ENCODE measurements at places on chromosomes 7 and 10.

DNA sequence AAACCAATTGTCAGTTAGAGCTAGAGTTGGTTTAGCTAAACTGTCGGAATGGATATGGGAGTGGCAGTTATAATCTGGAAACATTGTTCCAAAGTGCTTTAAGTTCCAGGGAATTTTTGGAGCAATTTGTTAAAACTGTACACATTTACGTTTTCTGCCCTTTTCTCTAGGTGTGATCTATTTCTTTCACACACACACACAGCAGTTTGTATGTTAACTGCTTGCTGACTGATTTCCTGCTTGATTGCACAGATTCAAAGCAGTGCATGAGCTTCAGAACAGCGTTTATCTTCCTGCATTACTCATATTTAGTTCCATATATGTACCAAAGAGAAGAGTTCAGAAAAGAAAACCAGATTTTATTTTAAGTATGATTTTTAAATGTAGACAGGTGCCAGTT lies 57.9 kb downstream of the MGMT start:
- no peak for DNase-seq

GRCh38 chr7:7183838-7184463 lies 1.6 kb downstream of the C1GALT1 start:
- DNase-seq: no peak

- DNase-seq: no peak
Measured at GRCh38 chr7:39510864-39511354, 55.3 kb upstream of the YAE1 start.

GRCh38 chr10:7243873-7244272 lies 167.0 kb downstream of the SFMBT2 start:
- no peak for DNase-seq

GRCh38 chr10:127524229-127524628 lies 24.9 kb upstream of the NPS start:
- peak; percentile 6 for DNase-seq

GRCh38 chr10:86846088-86846487 lies 89.7 kb downstream of the BMPR1A start:
- no peak for DNase-seq

DNA sequence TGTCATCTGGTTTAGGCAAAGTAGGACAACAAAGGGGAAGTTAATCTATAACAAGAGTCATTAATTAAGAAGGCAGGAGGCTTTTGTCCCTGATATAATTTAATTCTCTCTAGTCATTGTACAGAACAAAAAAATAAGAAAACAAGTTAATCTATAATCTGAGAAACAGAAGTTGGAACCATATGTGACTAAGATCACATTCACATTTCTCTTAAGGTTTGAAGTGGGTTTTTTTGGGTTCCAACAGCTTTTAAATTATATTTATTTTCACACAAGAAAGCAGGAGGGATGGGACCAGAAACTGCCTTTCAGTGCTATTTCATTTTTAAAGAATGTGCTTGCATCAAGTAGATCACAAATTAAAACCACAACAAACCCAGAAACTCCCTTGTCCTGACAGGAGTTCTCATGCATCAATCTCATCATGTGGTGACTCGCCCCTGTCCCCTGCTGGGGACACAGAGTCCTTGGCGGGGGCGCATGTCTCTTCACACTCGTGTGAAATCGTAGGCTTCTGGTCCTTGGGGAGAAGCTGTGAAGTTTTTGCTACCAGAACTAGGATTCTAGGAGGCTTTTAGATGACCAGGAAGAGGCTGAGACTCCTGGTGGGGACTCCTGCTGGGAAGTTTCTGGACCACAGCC lies 10.1 kb upstream of the OPN4 start:
- no peak for DNase-seq

- no peak for DNase-seq
Measured at GRCh38 chr7:103564416-103564815, 118.4 kb upstream of the SLC26A5 start.

- DNase-seq: no peak
Measured at GRCh38 chr7:17054206-17054605, 172.4 kb upstream of the AGR3 start.

DNA sequence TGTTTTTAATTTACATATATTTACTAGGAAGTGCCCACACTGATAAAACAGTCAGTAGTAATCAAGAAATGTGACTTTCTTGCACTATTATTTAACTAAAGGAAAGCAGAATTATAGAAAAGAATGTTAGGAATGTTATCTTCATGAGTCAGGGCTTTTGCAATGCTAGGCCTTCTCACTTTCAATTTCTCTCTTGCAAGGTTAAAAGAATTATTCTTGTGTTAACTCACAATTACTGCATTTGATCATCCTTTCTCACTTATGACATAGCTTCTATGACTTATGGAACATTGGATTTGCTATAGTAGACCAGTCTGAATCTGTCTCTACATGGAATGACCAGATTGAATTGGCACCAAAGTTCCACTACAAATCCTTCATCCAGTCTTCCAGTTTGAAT lies 192.4 kb downstream of the SDK1 start:
- no peak for DNase-seq

DNA sequence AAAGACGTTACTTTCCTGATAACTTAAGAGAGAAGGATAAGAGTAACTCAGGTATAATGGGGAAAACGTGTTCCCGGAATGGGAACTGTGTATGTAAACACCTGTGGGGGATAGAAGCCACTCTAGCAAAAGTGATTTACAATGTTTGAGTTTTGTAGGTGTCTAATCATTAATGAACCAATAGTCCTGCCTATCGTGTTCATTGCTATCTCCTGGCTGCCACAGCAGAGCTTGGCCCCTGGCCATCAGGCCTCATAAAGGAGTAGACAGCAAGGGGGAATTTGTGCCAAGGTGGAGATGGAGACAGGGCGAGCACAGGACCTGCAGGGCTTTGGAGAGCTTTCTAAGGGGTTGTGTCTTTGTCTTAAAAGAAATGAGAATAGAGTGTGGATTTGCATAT lies 102.1 kb downstream of the GAD2 start:
- DNase-seq: no peak

DNA sequence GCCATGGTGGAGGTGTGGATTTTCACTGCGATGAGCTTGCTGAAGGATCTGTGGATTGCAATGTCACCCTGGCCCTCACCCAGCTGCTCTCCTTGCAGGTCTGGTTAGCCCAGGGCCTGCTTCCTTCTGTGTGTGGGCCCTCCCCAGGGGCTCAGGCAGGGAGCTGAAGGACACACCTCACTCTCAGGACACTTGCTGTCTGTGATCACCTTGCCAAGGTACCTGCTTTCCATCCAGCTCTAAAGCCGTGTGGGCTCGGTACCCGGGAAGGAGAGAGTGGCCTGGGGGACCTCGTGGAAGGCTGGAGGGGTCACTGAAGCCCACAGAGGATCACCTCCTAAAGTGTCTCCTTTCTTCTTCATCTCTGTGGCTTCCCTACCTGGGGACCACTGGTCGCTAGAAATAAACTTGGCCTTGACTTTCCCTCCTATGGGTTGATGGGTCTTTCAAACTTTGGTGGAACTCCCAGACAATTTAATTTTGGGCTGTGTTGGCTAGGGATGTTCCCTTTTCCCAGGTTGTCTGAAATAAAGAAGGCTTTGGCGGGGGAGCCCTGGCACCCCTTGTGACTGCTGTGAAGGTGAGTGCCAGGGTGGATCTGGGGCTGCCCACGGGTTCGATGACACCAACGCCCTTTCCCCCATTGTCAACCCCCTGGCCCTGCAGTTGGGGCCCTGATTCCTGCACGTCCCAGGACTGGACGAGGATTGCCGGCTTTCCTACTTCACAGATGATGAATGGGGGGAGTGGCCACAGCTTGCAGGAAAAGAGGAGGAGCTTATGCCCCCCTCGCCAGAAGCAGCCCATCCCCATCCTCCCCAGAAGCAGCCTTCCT lies 331.0 kb downstream of the ADARB2 start:
- no peak for DNase-seq

DNA sequence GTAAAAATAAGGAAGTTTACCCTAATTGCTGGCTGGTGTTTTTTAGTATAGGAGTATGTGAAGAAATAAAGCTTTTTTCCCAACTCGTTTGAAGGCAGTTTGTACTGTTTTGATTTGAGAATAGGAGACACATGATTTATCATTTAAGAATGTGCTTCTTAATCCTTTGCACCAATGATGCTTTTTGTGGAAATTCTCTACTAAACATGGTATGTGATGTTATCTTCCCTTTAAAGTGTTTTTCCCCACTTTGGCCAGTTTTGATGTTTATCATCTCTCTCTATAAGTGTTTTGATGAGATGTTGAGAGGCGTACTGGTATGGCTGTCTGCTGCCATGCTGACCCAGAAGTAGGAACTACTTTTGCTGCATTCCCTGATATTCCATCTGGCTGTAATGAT lies 85.1 kb downstream of the SUGCT start:
- no peak for DNase-seq

DNA sequence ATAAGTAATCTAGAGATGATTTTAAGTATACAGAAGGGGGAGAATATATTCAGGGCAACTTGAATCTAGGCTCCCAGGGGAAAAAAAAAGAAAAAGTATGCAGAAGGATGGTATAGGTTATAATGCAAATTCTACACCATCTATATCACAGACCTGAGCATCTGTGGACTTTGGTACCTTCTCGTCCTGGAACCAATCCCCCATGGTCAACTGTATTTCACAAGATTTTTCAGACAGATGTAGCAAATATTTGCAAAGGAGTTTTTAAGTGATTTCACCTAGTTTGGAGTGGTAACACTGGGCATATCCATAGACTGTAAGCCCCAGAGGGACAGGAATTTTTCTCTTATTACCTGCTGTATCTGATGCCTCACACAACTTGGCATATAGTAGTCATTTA lies 58.8 kb downstream of the NOC3L start:
- no peak for DNase-seq

- no peak for DNase-seq
Measured at GRCh38 chr7:12746211-12746610, 58.8 kb downstream of the ARL4A start.

GRCh38 chr10:2893158-2893845 lies 174.0 kb upstream of the PFKP start:
- DNase-seq: no peak

- DNase-seq: no peak
Measured at GRCh38 chr10:73798927-73799560, 12.4 kb downstream of the NDST2 start.

GRCh38 chr10:86310702-86311101 lies 55.9 kb downstream of the GRID1 start:
- no peak for DNase-seq

- DNase-seq: no peak
Measured at GRCh38 chr10:36182179-36182566, 540.1 kb upstream of the FZD8 start.

DNA sequence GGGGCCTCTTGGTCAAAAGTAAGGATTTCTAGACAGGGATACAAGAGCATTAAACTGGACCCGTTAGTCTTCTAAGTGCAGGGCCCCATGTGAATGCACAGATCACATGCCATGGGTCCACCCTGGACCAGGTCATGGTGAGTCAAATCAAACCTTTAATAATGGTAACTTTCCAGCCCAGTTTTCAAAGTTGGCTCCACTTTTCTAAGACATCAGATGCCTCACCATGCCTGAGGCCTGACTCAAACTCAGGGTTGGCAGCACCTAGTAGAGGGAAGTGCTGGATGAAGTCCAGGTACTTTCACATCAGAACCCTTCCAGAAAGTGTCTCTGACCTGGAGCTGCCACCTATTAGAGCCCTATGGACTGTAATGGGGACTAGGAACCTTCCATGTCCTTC lies 9.7 kb upstream of the SMIM30 start:
- no peak for DNase-seq

GRCh38 chr7:73482746-73483145 lies 39.3 kb downstream of the BAZ1B start:
- no peak for DNase-seq

GRCh38 chr7:34365611-34366010 lies 292.4 kb upstream of the NPSR1 start:
- no peak for DNase-seq

GRCh38 chr7:65981965-65982792 lies at the start of gene GUSB:
Gene GUSB, minus strand, starts transcription at chr7:65982213. Its CDS starts 30 bp downstream, at chr7:65982183.
- peak; percentile 98 for DNase-seq

DNA sequence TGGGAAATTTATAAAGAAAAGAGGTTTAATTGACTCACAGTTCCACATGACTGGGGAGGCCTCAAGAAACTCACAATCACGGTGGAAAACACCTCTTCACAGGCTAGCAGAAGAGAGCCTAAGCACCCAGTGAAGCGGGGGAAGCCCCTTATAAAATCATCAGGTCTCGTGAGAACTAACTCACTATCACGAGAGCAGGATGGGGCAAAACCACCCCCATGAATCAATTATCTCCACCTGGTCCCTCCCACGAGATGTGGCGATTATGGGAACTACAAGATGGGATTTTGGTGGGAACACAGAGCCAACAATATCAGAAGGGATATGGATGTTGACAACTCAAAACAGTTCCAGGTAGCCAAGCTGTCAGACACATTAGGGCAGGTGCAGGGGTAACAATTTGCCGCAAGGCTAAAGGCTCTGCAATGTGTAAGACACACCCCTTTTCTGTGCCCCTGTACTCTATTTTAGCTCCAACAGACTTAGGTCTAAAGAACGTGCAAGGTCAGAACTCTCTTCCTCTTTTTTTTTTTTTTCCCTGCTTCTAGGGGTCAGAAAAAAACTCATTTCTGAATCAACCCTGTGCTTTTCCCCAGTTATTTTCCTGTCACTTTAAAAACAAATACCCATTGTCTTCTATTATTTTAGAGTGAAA lies 30.7 kb upstream of the RBM20 start:
- no peak for DNase-seq

DNA sequence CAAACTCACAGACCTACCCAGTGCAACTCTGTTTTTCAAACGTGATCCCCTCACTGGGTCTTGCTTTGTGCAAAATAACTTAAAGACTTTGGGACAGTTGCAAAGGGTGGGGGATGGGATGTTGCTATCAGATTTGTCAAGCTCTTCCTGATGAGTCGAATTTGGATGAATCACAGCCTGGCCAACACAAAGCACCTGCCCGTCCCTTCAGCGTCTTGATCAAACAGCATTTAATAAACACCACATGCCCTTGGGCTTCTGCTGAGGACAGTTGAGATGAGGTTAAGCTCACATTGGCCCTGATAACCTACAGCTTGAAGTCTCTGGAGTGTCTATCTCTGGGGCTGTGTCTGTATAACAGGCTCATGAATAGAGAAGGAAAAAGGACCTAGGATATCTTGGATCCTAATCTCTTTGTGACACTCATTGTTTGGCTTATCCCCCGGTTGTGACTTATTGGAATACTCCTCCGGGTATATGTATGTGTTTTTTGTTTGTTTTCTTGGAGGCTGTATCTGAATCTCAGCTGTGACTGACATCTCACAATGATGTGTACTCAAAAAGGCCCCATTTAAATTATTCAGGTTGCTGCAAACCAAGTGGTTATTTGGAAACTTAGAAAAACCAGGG lies 132.6 kb upstream of the NAMPT start:
- no peak for DNase-seq

DNA sequence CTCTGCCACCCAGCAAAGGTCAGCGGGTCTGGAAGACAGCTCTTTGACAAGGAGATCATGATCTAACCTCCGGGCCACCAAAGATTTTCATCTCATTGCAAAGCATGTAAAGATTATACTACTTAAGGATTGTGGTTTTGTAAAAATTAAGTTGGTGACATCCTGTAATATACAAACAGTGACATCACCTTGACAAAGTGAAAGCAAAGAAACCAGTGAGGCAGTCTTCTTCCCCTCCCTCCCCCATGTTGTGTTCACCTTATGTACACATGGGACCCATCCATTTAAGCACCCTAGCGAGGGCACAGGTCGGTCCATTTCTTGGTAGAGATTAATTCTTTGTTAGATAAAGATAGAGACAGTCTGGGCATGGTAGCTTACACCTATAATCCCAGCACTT lies 3.9 kb downstream of the MDH2 start:
- DNase-seq: no peak

Measured in HuH-7 (cell line).